ENCODE measurements at places on chromosomes 7 and 10. TPM values are rescaled to one million over a fixed set of nuclear protein-coding genes. Genes with fewer than 3 reads are reported as not detected.

OLAH gene
- total RNA-seq = not detected

ELFN1 gene
- total RNA-seq = 3.6 TPM

- no peak for DNase-seq
These were observed 29.3 kb downstream of the DOCK4 start for GRCh38 chr7:112176693-112177415.

- DNase-seq = no peak
These were observed 16.8 kb upstream of the KIF20B start for GRCh38 chr10:89684604-89685003.

GRCh38 chr7:140972876-140973829 lies 41.6 kb downstream of the MRPS33 start:
- DNase-seq = peak; percentile 15

GRCh38 chr7:141585592-141586510 lies 34.6 kb downstream of the AGK start:
- no peak for DNase-seq

DNA sequence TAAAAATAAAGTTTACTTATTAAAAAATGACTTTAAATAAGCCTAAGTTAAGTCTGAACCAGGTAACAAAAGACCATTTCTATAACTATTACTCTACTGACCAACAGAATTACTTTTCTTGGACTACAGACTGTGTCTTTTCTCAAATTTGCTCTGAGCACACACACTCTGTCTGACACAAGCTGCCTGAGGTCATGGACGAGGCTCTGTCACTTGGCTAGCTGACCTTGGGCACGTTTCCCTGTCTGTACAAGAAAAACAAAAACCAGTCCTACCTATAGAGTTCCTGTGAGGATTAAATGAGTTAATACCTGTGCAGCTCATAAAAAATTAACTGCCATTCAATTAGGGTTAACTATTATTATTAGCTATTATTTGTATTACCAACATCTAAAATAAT lies 22.9 kb downstream of the ATE1 start:
- DNase-seq = no peak

CAMK2B gene
- not detected for total RNA-seq

HHEX gene
- 13.0 TPM for total RNA-seq

DNA sequence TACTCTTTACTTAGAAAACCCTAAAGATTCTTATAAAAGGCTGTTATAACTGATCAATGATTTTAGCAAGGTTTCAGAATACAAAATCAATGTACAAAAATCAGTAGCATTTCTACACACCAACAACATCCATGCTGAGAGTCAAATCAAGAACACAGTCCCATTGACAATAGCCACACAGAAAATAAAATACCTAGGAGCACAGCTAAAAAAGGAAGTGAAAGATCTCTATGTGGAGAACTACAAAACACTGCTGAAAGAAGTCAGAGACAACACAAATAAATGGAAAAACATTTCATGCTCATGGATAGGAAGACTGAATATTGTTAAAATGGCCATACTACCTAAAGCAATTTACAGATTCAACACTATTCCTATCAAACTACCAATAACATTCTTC lies 427.0 kb downstream of the KCNMA1 start:
- DNase-seq = no peak

- no peak for DNase-seq
These were observed 56.0 kb downstream of the ANKRD7 start for GRCh38 chr7:118280319-118281012.

- DNase-seq = no peak
These were observed 421.6 kb downstream of the RPS24 start for GRCh38 chr10:78455236-78455635.

MACC1 gene
- total RNA-seq = 46.0 TPM

- DNase-seq = no peak
These were observed 49.8 kb upstream of the FAM133B start for GRCh38 chr7:92639966-92640365.

GPR26 gene
- not detected for total RNA-seq

DNA sequence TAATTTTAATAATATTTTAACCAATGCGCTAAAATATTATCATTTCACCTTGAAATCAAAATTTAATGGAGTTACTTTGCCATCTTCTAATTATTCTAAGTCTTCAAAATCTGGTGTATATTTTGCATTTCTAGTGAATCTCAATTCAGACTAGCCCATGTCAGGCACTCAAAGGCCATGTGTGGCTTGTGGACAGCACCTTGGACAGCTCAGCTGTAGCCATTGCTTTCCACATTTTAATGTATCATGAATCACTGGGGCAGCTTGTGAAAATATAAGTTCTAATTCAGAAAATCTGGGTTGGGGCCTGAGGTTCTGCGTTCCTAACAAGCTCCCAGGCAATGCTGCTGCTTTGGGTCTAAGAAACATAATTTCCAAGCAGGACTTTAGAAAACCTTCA lies 57.2 kb downstream of the MGAM2 start:
- DNase-seq = peak; percentile 24

CALML5 gene
- not detected for total RNA-seq

TMEM130 gene
- total RNA-seq = 0.90 TPM

MSRB2 gene
- 23.6 TPM for total RNA-seq

- peak; percentile 66 for DNase-seq
These were observed 61.2 kb downstream of the DNAJB6 start for GRCh38 chr7:157397731-157398691.

ELAPOR2 gene
- 28.3 TPM for total RNA-seq

CTNNA3 gene
- total RNA-seq = 25.9 TPM

DNA sequence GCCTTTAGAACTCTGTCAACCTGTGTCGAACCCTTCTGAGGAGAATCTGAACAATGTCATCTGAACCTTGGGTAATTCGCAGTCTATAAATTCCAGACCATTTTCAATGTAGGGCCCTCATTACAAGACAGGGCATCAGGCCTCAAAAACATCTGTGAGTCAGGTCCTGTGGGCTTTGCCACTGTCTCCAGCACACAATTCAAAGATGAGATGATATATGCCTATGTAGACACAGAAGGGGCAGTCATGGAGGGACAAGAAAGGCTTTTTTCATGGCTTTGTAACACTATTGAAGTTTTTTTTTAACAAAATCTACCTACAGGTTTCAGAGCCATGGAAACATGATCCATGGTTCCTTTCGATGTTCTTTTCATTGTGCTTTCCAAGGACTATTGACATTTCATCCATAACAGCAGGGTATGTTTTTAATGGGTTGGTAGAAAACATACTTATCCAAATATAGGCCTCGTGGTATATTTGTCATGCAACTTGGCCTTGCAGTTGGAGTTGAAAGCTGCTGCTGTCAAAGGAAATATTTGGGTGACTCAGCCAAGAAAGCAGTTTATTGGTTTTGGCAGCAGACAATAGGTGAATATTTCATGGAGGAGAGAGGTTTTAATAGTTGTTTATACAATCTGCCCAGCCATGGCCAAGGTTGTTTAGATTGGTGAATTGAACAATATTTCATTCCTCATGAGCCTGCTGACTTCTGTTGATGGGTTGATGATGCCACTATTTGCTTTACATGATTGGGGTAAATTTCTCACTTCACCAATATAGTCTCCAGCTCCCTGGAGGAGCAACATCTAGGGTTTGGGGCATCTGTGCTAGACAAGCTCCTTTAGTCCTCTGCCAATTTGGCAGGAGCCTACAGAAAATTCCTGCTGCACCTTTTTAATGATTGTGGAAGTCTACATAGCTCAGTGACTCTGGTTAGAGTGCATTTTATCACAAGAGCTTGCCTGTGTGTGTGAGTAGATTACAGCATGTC lies 158.4 kb upstream of the TMEM72 start:
- DNase-seq = no peak

CYP3A7 gene
- total RNA-seq = 803 TPM
